ENCODE measurements at places on chromosomes 3 and 15. TPM values are rescaled to one million over a fixed set of nuclear protein-coding genes. Genes with fewer than 3 reads are reported as not detected.

Gene NR2F2
- total RNA-seq, result 25.0 TPM

Gene PGBD4
- total RNA-seq, result 1.4 TPM

Gene DPH6
- total RNA-seq, result 7.8 TPM

Gene DAPK2
- 13.5 TPM for total RNA-seq

Gene C3orf22
- not detected for total RNA-seq

Gene FOXL2
- total RNA-seq, result not detected

Gene RPUSD3
- total RNA-seq, result 15.9 TPM

Gene EPHA6
- not detected for total RNA-seq

Gene CCDC39
- not detected for total RNA-seq

Gene SLC2A2
- not detected for total RNA-seq

Gene ROPN1
- not detected for total RNA-seq

Gene CACNA1D
- total RNA-seq, result not detected

Gene MAP1A
- total RNA-seq, result 0.20 TPM

Gene GOLGA8M
- 0.22 TPM for total RNA-seq

Gene MEX3B
- total RNA-seq, result 7.0 TPM

Gene BNC1
- total RNA-seq, result 2.2 TPM

Gene GLDN
- total RNA-seq, result not detected

Gene TMC3
- not detected for total RNA-seq

Gene FOXB1
- total RNA-seq, result not detected

Gene ISL2
- 0.40 TPM for total RNA-seq

Gene GOLGA8T
- total RNA-seq, result not detected
